ENCODE measurements at places on chromosomes 16 and 17. TPM values are rescaled to one million over a fixed set of nuclear protein-coding genes. Genes with fewer than 3 reads are reported as not detected.
A peak's percentile ranks its signal among the peaks of the same experiment; 100 is the strongest.

DNA sequence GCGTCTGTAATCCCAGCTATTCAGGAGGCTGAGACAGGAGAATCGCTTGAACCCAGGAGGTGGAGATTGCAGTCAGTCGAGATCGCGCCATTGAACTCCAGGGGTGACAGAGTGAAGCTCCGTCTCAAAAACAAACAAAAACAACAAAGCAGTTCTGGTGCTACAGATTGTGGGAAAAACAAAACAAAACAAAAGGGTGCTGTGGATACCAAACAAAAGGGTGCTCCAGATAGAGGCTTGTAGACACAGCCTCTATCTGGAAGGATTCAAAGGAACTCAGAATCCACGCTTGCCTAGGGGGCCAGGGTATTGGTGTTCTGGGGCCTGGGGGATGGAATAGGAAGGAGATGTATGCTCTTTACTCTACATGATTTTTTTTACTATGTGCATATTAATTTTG lies 2.5 kb downstream of the MYLK3 start:
- no peak for DNase-seq

DNA sequence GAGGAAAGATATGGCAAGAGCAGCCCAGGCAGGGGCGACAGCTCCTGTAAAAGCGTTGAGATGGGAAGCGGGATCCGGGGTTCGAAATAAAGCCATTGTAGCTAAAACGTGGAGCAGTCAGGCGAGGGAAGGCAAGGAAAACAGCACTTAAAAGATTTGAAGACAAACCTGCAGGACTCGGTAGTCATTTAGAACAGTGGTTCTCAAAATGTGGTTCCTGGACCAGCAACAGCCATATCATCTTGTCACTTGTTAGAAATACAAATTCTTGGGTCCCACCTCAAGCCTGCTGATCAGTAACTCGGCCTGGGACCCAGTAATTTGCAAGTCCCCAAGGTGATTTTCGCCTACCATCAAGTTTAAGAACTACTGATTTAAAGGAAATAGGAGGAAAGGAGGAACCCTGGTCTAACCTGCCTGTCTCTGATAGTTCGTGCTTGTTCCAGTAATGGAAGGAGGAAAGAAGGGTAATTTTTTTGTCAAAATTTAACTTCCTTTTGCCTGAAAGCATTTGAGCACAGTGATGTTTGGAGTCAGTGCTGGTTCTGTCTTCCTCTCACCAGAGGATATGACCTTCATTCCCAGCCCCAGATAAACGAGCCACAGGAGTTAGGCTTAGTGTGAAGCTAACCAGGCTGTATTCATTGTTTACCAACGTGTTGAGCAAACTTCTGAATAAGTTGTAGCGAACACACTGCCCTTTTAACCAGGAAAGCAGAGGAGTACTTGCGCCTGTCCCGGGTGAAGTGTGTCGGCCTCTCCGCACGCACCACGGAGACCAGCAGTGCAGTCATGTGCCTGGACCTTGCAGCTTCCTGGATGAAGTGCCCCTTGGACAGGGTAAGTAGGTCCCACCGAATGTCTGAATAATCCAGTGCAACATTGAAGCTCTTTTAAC lies 1.1 kb downstream of the ORC6 start:
- DNase-seq: no peak

DNA sequence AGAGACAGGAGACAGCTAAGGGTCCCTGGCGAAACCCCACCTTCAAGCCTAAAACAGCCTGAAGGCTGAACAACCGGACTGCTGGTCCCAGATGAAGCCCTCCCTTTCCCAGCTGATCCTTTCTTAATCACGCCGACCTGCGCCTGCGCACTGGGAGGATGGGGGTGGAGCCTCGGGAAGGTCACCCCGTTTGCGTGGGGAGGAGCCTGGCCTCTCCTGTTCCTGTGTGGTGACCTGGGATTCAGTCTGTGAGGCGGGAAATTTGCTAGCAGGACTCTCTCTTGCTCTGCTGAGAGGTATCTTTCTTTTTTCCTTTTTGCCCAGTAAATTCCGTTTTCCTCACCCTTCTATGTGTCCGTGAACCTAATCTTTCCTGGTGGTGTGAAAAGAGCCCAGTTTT lies 9.6 kb downstream of the FAM20A start:
- DNase-seq: no peak

GRCh38 chr16:4800290-4801041 lies 2.0 kb downstream of the ROGDI start:
- peak; percentile 65 for DNase-seq

DNA sequence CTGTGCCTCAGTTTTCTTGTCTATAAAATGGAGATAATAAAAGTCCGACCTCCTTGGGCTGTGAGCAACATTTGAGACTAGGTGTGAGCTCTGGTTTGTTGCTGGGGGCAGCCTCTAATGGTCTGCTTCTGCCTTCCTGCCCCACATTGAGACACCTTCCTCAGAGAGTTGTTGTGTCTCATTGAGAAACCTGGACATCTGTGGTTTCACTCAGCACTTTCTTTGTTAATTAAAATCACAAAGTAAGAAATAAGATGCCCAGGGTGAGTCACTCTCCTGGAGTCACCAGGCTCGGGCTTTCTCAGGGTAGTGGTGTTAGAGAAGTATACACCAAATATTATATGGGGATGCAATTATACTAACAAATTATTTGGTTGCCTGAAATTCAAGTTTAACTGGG lies 389.2 kb upstream of the SALL1 start:
- peak; percentile 84 for DNase-seq

DNA sequence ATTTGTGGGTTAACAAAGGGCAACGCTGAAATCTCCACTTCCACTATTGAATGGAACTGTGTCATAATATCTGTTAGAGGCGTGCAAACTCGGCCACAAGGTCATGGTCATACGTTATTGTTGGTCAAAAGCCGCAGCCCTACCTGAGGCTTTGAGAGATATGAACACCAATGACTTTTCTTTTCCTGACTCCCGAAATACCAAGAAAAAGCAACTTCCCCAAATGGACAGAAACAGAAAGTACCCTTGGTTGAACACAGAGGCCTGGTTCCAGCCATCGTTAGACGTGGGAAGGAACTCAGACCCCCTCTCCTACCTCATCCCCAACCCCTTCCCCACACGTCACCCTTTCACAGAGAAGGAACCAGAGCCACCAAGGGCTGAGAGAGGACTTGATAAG lies 1.4 kb upstream of the PIK3R5 start:
- no peak for DNase-seq

DNA sequence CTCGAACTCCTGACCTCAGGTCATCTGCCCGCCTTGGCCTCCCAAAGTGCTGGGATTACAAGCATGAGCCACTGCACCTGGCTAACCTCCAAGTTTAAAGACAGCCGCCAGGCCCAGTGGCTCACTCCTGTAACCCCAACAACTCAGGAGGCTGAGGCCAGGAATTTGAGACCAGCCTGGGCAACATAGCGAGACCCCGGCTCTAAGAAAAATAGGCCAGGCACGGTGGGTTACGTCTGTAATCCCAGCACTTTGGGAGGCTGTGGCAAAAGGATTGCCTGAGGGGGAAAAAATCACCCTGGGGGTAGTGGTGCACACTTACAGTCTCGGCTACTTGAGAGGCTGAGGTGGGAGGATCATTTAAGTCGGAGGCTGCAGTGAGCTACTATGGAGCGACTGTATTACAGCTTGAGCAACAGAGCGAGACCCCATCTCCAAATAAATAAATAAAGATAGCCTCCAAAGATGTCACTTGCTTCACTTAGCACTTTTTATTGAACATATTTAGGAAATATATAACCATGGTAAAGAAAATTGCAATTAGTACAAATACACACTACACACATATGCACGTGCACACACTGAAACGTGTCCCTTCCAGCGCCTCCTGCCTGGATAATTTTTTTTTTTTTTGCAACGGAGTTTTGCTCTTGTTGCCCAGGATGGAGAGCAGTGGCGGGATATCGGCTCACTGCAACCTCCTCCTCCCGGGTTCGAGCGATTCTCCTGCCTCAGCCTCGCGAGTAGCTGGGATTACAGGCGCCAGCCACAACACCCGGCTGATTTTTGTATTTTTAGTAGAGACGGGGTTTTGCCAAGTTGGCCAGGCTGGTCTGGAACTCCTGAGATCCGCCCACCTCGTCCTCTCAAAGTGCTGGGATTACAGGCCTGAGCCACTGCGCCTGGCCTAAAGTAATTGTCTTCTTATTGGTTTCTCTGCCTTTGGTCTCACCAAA lies 1.4 kb upstream of the BCKDK start:
- no peak for DNase-seq

DNA sequence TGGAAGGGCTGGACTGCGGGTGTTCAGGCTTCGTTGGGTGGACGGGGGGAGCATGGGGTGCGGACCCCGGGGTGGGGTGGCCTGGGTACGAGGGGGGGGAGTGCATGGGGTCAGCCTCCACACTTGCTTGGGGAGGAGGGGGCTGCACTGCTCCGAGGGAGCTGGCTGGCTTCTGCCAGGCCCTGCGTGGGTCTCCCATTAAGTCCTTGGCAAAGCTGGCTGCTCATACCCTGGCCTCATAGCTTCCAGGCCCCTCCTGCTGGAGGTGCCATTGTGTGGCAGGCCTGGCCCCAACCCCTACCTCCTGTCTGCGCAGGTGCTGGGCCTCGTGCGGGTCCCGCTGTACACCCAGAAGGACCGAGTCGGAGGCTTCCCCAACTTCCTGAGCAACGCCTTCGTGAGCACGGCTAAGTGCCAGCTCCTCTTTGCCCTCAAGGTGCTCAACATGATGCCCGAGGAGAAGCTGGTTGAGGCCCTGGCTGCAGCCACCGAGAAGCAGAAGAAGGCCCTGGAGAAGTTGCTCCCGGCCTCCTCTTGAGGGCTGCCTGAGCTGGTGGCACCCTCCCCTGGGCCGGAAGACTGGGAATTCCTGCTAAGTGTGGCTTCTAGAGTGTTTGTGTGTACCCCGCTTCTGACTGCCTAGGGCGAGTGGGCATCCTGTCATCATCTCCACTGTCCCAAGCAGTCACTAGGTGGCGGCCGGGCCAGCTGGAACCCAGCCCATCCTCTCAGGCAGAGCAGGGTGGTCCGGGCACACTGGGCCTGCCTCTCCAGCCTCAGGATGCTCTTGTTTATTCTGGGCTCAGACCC lies 1.5 kb downstream of the NUDT16L1 start:
- DNase-seq: no peak

DNA sequence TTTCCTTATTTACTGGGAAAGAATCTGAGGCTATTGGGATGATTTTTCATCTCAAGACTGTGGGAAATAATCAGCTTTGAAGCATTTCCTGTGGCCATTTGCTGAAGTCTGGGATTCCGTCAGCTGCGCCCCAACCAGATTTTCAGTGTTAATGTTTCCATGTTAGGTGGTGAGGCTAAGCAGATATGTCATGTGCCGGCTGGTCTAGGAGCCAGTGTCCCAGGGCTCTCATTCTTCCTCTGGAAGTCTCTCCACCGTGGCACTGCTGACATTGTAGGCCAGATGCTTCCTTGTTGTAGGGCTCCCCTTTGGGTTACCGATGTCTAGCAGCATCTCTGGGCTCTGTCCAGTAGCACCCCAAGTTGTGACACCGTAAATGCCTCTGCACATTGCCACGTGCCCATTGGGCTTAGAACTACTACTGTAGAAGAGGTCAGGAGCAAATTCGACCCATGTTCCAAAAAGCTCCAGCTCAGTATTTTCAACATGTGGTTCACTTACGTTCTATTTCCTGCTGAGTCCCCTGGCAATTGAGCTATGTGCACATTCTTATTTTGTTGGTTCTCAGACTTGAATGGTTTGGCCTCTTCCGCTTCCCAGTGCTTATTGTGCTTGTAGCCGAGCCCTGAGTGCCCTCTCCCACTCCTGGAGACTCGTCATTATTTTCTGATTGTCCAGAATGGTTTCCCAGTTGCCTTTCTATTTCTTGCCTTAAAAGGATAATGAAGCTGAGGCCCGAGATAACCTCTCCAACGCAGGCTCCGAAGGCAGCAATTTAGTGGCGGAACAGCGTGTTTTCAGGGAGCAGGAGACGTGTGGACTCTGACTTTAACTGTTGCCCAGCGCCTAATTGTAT lies 82.2 kb downstream of the SPECC1 start:
- no peak for DNase-seq

Gene COG1
- total RNA-seq: 29.3 TPM

Gene SLFN12L
- total RNA-seq: 0.17 TPM

Gene PTX4
- not detected for total RNA-seq

Gene RHBDL1
- 3.2 TPM for total RNA-seq

Gene CTDNEP1
- 122 TPM for total RNA-seq

All from mammary epithelial cell (primary cell).